ENCODE measurements at places on chromosomes 11 and 22.

- no peak for DNase-seq
These were observed 3.1 kb downstream of the ST13 start for GRCh38 chr22:40853333-40853732.

DNA sequence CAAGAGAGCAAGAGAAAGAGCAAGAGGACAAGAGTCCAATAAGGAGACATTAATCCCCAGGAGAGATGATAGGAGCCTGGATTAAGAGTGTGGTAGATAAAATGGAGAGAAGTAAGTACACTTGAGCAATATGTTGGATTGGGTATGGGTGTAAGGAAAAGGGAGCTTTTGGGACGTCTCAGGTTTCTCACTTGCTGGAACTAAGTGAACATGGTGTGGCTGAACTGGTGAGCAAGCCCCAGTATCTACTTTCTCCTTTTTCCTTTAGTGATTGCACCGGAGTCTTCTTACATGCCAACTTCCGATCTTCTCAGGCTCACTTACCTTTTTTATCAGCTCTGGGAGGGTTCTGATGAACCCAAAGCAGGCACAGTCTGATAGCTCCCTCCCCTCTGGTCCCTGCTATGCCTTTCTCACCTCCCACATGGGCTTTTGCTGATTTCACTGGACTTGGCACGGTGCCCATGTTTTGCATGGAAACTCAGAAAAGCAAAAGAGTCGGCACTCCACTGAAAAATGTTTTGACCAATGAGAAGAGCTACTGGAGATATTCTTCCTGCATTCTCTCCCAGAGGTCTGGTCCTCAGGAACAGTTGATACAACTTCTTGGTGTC is 14.5 kb upstream of the APLNR start:
- no peak for DNase-seq

DNA sequence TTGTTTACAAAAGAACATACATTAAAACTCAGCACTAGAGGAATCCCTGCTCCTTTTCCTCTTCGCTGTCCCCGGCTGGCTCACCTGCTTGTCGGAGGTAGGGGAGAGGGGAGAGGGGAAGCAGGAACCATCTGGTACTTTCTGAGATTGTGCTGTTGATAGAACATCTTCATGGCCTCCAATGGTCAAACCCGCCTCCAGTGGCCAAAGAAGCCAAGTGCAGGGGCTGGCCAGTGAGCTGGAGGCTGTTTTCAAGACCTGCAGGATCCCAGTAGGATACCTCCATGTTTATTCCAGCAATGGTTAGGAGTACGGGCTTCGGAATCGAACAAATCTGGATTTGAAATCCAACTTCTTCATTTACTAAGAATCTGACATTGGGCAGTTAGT is 92.6 kb downstream of the PKNOX2 start:
- DNase-seq: no peak

DNA sequence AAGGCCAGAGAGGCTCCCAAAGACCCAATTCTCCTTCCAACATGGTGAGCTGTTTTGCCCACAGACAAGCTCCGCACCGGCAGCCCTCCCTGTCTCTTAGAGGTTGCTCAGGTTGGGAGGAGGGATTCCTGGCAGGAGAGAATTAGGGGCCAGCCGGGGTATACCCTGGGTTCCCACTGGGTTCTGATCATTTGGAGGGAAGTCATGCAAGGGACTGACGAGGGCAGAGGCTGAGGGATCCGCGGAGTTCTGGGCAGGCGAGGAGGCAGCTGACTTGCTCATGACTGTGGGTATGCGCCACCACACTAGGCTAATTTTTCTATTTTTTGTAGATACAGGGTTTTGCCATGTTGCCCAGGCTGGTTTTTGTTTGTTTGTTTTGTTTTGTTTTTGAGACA is 4.6 kb downstream of the ST3GAL4 start:
- no peak for DNase-seq

DNA sequence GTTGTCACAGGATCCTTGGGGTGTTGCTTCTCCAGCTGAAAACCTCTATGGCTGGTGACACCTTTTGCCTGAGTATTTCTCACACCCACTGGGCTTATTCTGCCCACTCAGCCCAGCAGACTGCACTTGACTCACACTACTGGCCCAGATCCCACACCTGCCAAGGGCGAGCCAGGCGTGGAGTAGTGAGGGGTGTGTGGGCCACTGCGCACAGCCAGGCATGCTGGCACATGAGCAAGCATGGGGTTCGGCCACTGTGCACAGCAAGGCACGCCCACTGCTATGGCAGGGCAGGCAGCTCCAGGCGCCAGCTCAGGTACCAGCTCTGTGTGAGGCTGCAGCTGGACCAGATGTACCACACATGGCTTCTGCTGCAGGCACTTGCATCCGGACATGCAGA is 116.5 kb upstream of the MTNR1B start:
- DNase-seq: no peak

DNA sequence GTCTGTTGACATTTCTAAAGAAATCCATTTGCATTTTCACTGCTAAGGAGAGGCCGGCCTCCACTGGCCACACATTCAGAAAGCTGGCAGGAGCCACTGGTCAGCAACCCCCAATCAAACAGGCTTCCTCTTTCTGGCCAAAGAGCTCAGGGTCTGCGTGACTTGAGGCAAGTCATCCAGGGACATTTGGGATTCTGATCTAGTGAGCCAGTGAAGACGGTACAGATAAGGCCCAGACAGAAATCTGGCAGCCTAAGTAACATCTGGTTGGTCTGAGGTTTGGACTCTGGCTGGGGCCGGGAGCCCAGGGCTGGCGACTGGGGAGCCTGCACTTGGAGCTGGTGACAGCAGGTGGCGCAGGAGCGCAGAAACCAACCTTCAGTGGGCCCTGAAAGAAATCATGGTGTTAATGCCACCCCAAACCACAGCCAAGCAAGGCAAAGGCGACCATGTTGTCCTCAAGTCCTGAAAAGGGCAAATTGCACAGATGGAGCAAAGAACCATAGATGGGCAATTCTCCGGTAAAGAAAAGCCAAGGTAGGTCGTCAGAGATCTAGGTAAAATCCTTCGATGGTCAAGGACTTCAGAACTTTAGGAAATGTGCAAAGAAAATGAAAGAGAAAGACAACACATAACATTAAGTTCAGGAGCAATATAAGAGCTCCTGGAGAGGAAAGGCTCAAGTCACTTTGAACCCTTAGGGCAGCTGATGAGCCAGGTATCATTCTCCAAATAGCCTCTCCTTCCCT is 99.4 kb upstream of the BLID start:
- DNase-seq: peak; percentile 96

GRCh38 chr22:20242393-20243175 is 25.5 kb downstream of the RTN4R start:
- no peak for DNase-seq

GRCh38 chr11:65380460-65381119 is 1.9 kb downstream of the SLC25A45 start:
- no peak for DNase-seq

Measured in HFFc6 (cell line).